ENCODE measurements at places on chromosomes 11 and 22.

DNA sequence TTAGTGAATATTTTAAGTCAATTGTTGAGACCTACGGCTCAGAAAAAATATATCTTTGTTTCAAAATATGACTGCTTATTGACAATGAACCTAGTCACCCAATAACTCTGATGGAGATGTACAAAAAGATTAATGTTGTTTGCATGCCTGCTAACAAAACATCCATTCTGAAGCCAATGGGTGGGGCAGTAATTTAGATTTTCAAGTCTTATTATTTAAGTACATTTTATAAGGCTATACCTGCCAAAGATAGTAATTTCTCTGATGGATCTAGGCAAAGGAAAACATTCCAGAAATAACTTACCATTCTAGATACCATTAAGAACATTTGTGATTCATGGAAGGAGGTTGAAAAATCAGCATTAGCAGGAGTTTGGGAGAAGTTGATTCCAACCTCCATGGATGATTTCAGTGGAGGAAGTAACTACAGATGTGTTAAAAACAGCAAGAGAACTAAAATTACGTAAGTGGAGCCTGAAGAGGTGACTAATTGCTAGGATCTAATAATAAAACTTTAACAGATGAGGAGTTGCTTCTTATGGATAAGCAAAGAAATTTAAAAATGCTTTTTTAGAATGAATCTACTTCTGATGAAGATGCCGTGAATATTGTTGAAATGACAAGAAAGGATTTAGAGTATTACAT is 26.4 kb upstream of the OR8D2 start:
- DNase-seq, result no peak

GRCh38 chr11:75595429-75595828 is 33.4 kb downstream of the SERPINH1 start:
- no peak for DNase-seq

DNA sequence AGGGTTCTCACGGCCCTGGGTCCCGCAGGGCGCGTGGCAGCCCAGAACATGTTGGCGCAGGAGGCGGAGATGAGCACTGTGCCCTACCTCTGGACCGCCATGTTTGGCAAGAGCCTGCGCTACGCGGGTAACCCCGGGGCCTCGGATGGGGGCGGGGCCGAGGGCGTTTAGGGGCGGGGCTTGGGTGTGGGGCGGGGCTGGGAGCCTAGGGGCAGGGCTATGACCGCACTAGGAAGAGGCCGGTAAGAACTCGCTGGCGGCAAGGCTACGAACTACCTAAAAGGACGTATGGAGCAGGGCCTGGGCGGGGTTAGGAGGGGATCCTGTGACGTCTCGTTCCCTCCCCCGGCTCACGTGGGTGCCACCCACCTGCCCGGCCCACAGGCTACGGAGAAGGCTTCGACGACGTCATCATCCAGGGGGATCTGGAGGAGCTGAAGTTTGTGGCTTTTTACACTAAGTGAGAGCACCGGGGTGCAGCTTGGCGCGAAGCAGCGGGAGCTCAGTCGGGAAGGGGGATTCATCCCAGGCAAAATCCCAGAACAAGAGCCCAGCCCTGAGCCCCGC is 2.8 kb upstream of the LZTR1 start:
- no peak for DNase-seq

GRCh38 chr11:965206-965775 is 39.6 kb downstream of the AP2A2 start:
- no peak for DNase-seq

DNA sequence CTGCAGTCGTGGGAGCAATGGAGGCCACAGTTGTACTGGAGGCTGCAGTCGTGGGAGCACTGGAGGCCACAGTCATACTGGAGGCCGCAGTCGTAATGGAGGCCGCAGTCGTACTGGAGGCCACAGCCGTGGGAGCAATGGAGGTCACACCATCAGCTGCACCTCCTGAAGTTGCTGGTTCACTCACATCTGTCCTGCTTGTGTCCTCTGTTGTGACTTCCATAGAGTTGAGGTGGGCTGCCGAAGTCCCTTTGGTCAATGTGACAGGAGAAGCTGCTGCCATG is 9.3 kb downstream of the C11orf24 start:
- DNase-seq, result no peak

DNA sequence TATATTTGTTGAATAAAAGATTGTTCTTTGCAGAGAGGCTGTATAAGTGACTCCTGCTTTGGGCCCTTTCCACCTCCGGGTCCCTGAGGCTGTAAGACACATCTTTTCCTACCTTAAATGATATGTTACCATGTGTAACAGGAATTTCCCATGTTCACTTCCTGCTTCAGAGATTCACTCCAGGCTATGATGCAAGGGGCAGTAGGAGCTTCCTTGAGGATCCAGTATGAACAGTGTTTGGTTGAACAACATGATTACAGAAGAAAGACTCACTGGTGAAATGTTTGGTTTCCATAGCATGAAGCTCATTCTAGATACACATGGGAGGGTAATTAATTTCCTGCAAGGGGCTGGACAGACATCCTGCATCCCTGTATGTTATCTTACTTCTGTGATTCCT is 25.6 kb upstream of the ZDHHC13 start:
- DNase-seq, result no peak

GRCh38 chr11:118742304-118742703 is 48.7 kb downstream of the DDX6 start:
- no peak for DNase-seq

GRCh38 chr11:76279038-76279437 is 72.7 kb upstream of the WNT11 start:
- DNase-seq, result no peak

DNA sequence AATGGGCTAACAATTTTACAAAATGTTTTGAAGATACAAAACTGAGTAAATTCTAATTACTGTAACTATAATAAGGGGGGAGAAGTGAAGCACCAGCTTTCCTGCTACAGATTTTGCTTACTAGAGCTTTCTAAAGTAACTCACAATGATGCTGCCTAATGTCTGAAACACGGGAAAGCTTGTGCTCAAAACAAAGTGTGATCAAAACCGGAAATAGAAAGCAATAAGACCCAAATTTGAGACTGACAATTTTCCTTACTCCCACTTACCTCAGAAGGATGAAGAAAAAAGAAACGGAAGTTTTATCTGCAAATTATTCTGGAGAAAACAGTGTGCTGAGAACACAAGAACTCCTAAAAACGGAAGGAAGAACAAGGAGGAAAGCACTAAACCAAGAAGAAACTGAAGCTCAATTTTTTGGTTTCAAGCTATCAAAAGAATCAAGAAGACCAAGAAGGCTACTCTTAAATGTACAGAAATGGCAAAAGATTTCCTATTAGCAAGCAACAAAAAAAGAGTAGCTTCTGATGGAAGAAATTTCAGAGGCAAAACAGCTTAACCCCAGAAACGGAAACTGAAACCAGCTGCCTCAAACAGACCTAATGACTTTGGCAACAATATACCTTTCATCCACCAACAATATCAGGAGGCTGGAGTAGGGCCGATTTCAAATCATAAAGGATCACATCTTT is 33.4 kb downstream of the AMBRA1 start:
- DNase-seq, result no peak

DNA sequence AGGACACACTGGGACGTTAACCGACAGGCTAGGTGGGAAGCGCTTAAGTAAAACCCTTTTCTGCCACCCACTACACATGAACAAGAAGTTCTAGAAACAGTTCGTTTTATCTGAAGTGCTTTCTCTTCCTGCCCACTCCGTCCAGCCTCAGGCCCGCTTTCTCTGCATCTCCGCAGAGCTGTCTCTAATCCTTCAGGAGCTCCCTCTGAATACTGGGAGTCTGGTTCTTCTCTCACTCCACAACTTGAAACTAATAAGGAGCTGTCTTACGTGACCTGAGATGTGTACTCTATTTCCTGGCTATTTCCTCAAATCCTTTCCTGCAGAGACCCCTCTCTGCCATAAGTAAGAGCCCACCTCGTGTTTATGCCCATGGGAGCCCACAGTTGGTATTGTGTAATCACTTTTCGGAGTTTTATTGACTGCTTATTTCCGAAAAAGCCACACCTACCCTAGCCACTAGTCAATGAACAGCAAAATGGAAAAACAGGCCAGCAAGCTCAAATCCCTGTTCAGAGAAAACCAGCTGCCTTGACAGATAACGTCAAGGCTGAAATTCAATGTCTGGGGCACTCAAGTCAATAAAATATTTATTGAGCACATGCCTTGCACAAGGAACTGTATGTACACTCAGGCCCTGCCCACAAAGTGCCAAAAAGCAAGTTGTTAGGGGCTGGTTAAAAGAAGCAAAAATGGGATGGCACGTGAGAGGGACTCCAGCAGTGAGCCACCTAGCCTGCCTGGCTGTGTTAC is 4.9 kb downstream of the PC start:
- DNase-seq, result no peak

- peak; percentile 49 for DNase-seq
Measured at GRCh38 chr22:48968201-48968959, 859.3 kb downstream of the BRD1 start.

DNA sequence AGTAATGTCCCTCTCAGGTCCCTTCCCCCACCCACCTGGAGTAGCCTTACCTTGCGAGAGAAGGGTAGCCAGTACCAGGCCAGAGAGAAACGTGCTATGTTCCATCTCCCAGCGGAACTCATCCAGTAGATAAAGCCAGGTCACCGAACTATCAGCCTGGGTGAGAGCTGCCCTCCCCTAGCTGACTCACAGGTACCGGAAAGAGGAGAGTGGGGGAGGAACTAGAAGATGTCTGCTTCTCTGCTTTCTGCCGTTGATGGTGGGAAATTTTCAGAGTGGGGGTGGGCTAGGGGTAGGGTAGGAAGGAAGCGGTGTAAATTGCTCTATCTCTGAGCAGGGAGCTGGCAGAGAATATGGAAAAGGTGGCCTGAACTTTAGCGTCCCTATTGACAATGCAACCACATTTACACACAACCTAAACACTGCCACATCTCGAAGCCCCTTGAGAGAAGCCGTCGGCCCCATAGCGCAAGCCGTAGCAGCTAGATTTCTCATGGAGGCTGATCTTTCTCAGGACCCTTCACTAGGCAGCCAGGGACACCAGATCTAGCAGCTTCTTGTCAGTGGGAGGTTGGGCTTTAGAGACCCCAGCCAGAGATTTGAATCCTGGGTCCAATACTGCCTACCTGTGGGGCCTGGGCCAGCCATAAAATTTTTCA is at the start of gene CD3D:
Gene CD3D, minus strand, starts transcription at position 203 of the 659 bp plus-strand sequence. Its CDS starts 98 bp downstream, at position 105.
- DNase-seq, result no peak

DNA sequence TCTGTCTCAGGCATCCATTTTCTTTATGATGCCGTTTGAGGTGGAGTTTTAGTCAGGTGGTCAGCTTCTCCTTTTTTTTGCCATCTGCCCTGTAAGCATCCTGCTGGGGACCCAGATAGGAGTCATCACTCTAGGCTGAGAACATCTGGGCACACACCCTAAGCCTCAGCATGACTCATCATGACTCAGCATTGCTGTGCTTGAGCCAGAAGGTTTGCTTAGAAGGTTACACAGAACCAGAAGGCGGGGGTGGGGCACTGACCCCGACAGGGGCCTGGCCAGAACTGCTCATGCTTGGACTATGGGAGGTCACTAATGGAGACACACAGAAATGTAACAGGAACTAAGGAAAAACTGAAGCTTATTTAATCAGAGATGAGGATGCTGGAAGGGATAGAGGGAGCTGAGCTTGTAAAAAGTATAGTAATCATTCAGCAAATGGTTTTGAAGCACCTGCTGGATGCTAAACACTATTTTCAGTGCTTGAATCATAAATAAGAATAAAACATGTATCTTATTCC is 10.9 kb upstream of the HBE1 start:
- DNase-seq, result peak; percentile 53

- DNase-seq, result no peak
Measured at GRCh38 chr11:57901278-57901677, 122.4 kb upstream of the OR9Q1 start.

GRCh38 chr11:4466131-4466870 is 16.1 kb upstream of the OR52K1 start:
- DNase-seq, result no peak

- no peak for DNase-seq
Measured at GRCh38 chr22:50730941-50731661, 6.9 kb upstream of the ACR start.

- no peak for DNase-seq
Measured at GRCh38 chr11:60934790-60935605, 10.7 kb downstream of the TMEM132A start.

DNA sequence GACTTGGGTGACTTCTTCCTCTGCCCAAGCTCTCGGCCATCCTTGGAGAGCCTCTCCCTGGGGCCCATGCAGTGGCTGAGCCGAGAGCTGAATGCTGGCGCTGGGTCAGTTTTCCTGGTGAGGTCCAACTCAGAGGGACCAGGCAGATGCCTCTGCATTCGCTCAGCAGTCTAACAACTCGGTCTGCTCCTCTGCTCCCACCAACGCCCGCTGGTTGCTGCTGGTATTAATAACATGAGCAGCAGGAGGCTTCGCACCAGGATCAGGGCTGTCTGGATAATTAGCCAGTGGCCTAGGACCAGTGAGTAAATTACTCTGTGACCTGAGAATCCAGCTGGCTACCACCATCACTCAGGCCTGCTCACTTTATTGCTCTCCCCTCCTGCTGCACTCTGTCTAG is 77.7 kb upstream of the FAM181B start:
- DNase-seq, result no peak

DNA sequence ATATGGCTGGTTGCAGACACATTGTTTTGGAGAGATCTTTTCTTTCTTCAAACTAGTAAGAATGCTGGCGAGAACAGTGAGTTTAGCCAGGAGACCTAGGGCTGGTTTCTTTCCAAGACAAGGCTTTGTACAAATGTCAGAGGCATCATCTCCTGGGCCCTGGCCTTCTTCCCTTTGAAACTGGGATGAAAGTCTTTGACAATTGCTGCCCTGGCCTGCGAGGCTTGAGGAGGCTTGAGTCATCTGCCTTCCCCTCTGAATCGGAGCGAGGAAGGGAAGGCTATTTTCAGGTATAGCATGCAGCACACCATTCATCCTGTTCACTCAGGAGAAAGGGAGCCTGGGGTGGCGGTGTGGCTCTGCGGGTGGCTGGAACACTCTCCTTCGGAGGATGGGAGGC is 21.5 kb upstream of the PARVG start:
- DNase-seq, result no peak

GRCh38 chr11:35030716-35031213 is 108.2 kb upstream of the CD44 start:
- DNase-seq, result peak; percentile 29
